ENCODE measurements at places on chromosomes 2 and 18.

DNA sequence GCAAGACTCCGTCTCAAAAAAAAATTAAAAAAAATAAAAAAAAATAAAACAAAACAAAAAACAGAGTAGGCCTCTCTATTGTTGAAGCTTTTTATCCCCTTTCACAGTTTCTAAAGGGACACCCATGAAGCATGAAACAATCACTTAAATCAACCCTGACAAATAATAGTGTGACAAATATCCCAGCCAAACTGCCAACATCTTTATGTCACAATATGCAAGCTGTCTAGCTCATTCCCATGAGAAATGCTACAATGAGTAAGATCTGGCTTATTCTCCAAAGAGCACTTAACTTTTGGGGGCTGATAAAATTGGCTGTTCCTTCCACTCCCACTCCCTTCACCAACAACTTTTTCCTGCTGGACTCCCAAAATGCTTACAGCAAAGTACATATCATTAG is 21.7 kb upstream of the ABCA12 start:
- no peak for DNase-seq

GRCh38 chr2:208148803-208149202 is 2.8 kb upstream of the CRYGB start:
- no peak for DNase-seq

GRCh38 chr2:170869036-170869435 is 52.3 kb downstream of the GAD1 start:
- no peak for DNase-seq

- DNase-seq = no peak
These were observed 16.4 kb upstream of the CYP1B1 start for GRCh38 chr2:38092196-38092902.

GRCh38 chr18:5542515-5543035 is 1.2 kb downstream of the EPB41L3 start:
- DNase-seq = peak; percentile 10

DNA sequence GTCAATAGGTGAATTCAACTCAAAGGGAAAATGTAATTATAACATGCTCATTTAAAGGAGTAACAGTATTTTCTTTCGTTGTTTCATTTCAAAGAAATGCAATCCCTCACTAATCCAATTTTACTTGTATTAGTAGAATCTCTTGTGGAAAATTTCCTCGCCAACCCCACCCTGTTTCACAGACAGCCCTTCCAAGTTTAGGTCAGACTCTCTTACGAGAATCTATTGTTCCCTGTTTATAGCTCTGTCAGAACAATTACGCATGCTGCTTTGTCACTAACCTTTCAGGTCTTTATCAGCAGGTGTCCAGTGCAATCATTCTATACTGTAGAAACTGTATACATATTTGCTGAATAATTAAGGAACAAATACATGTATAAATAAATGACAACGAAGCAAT is 657.8 kb upstream of the LINC00305 start:
- no peak for DNase-seq

- DNase-seq = no peak
These were observed 270.0 kb upstream of the PXDN start for GRCh38 chr2:2014251-2014771.

GRCh38 chr2:11766016-11766415 is 19.6 kb downstream of the LPIN1 start:
- no peak for DNase-seq
